ENCODE measurements at places on chromosomes 1 and 21.

GRCh38 chr1:48761411-48761810, 15.3 kb downstream of the BEND5 start:
- no peak for DNase-seq

GRCh38 chr21:43718872-43719747, at the start of gene PDXK:
TSS of gene PDXK (plus strand) at chr21:43719129. CDS start at chr21:43719295, 166 bp downstream.
- DNase-seq: peak; percentile 79

DNA sequence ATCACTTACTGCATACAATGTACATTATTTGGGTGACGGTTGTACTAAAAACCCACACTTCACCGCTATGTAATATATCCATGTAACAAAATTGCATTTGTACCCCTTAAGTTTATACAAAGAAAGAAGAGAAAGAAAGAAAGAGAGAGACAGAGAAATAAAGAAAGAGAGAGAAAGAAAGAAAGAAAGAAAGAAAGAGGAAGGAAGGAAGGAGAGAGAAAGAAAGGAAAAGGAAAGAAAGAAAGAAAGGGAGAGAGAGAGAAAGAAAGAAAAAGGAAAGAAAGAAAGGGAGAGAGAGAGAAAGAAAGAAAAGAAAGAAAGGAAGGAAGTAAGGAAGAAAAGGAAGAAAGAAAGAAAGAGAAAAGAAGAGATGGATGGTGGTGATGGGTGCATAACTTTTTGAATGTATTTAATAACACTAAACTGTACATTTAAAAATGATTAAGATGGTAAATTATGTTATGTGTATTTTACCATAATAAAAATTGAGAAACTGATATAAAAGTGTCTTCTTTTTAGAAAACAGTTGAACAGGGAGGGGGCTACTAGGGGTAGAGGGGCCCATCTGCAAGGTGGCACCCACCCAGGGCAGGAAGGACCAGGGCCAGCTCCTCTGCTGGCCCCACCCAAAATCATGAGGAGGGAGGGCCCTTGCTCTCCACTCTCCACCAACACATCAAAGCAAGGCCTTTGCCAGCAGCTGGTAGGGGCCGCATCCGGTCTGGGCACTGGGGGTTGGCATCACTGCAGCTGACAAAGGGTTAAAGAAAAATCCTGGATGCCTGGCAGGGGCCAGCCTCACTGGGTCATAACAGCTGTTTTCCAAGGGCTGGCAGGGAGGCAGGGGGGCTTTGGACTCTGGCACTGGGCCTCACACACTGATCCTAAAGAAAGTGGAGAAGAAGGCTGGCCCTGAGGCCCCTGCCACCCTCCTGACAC, 153.9 kb upstream of the EDN2 start:
- no peak for DNase-seq

DNA sequence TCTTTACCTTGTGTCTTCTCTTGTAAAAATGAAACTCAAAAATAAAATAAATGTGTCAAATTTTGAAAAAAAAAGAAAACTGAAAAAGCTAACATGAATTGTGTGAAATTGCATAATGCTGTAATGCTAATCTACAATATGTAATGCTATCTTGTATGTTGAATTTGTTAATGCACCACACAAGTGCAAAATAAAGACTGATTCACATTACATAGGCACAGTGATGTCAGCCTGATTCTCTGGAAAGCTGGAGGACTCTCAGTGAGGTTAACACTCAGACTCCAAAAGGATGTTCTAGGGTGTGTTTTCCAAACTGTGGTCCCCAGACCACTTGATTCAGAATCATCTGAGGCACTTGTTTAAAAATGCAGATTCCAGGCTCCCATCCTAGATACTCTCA, 25.6 kb downstream of the SYT11 start:
- no peak for DNase-seq

DNA sequence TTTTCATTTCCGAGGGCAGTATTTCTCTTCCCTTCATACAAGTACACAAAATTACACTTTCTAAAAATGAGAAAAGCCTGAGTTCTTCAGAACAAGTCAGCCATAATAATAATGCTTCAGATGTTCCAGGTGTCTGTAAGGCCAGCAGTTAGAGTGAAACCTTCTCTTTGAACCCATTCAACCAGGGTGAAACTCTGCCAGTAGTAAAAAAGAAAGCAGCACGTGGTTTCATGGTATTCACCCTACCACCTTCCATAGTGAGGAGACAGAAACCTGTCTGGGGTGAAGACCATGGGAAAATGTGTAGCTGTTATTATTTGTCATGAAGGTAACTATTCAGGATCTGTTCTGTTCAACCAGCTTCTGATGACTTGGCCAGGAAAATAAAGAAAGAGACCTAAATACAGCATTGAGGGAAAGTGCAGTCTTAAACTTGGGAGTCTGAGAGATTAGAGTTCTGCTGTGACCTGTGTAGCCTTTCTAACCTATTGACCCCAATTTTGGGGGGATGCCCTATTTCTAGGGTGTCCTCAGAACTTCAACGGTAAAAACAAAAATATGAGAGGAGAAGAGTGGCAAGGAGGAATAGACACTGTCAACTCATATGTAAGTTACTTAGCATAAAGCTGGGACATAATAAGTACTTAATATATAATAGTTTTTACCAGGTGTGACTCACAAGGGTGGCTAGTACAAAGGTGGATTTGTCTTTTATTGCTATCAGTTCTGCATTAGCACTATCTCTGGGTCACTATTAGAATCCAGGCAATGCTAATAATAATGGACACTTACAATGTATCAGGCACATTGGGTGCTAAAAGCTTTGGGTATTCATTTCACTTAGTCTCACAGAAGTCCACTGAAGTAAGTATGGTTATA, 70.0 kb upstream of the TNFSF4 start:
- no peak for DNase-seq
